Amniotic stem cell (primary cell): ENCODE measurements at places on chromosomes 1 and 21.

DNA sequence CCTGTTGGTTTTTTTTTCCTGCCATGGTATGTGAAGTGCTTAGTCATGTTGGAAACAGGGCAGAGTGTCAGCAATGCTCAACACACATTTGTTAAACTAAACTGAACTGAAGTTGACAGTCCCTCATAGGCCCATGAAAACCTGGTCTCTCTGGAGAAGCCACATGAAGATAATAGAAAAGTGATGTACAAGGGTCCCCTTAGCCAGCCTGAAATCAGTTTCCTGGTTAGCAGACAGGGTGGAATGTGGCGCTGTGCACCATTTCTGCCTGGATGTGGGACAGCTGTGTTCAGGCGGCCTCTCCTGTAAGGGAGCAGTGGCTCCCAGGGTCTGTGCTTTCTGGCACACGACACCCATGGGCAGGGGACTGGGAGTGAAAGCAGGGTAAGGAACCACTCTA, 9.9 kb upstream of the CHI3L1 start:
- no peak for DNase-seq

DNA sequence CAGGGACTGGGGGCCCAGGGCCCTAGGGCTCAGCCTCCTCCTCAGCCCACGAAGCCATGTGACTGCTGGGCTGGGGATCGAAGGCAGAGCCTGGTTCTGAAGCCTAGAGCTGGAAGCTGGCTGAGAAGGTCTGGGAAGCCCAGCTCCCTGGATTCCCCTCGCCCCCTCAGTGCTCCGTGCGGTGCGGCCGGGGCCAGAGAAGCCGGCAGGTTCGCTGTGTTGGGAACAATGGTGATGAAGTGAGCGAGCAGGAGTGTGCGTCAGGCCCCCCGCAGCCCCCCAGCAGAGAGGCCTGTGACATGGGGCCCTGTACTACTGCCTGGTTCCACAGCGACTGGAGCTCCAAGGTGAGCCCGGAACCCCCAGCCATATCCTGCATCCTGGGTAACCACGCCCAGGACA, 9.1 kb downstream of the ADAMTSL4 start:
- no peak for DNase-seq

DNA sequence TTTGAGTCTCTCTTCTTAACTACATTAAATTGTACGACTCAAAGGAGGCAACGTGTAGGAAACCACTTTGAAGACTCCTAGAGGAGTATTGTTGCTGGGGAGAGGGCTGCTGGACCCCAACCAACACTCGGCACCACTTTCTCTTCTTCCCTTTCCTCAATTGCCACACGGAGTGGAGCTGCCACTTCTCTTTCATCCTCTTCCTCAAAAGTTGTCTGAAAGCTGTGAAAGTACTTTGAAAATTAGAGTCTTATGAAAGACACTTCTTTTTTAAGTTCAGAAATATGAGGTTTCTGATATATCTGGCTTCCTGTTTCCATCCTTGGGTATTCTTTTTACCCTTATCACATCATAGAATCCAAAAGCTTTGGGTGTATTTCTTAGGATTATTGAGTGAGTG, 59.5 kb downstream of the MRPS6 start:
- no peak for DNase-seq

- no peak for DNase-seq
Measured at GRCh38 chr1:12472798-12473551, 145.0 kb downstream of the DHRS3 start.

GRCh38 chr1:158952416-158952815, 21.1 kb downstream of the PYHIN1 start:
- DNase-seq = no peak

GRCh38 chr1:45200906-45201500, 5.4 kb downstream of the ZSWIM5 start:
- DNase-seq = no peak

GRCh38 chr1:5580926-5581325, 411.3 kb downstream of the NPHP4 start:
- DNase-seq = no peak

DNA sequence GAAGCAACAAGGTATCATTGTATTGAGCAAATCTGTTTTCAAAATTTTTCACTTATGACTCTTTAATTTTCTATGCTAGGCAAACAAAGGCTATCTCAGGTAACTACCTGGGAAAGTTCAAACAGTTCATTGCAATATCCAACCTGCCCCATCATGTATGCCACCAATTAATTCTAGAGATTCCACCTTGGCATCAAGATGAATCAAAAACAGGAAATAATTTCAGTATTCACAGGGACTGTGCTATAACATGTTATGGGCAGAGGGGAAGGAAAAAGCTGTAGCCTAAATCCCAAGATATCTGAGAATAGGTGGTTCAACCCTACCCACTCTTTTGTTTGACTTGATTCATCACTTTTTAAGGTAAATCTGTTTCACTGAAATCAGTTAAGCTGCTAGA, 67.5 kb upstream of the SH3GLB1 start:
- DNase-seq = no peak

DNA sequence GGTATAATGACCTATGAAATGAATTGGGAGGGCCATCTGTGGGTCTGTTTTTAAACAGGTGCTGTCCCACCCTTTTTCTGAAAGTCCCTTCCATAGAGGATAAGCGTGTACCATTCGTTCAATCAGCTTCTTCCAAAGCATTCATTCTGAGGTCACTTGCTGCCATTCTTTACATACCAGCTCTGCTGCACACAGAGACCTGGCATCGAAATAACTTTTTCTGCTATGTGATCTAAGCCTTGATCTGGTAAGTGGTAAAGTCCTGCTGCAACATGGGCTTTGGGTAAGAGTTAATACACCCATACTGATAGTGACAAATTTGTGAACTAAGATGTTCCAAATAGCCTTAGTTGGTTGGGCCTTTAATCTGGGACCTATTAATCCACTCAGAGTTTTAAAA, 38.9 kb downstream of the DR1 start:
- DNase-seq = no peak

DNA sequence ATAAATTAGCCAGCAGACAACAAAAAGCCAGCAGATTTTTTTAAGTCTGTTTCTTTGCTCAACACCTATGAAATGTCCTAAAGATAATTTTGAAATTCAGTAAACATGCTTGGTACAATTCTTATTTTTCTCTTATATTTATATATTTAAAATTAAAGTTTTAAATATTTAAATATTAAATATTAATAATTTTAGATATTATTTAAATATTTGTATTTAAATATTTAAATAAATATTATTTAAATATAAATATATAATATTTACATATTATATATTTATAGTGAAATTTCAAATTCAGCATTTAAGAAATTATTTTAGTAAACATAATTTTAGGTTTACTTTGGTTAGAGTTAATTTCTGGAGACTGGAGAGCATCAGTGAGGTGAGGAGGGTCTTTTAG, 1554.2 kb downstream of the NCAM2 start:
- DNase-seq = no peak

- peak; percentile 67 for DNase-seq
Measured at GRCh38 chr21:35940074-35940927, 120.0 kb downstream of the SETD4 start.

DNA sequence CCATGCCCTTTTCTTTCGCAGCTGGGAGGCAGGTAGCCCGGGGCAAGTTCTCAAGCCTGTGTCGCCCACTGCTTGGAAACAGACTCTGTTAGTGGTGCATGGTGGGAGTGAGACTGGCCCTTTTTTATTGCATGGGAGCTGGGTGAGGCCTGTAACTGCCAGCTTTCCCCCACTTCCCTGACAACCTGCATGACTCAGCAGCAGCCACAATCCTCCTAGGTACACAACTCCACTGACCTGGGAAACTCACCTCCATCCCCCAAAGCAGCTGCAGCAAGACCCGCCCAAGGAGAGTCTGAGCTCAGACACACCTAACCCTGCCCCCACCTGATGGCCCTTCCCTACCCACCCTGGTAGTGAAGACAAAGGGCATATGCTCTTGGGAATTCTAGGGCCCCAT, 25.8 kb downstream of the PIGP start:
- DNase-seq = no peak
